ENCODE measurements at places on chromosomes 16 and 17.

DNA sequence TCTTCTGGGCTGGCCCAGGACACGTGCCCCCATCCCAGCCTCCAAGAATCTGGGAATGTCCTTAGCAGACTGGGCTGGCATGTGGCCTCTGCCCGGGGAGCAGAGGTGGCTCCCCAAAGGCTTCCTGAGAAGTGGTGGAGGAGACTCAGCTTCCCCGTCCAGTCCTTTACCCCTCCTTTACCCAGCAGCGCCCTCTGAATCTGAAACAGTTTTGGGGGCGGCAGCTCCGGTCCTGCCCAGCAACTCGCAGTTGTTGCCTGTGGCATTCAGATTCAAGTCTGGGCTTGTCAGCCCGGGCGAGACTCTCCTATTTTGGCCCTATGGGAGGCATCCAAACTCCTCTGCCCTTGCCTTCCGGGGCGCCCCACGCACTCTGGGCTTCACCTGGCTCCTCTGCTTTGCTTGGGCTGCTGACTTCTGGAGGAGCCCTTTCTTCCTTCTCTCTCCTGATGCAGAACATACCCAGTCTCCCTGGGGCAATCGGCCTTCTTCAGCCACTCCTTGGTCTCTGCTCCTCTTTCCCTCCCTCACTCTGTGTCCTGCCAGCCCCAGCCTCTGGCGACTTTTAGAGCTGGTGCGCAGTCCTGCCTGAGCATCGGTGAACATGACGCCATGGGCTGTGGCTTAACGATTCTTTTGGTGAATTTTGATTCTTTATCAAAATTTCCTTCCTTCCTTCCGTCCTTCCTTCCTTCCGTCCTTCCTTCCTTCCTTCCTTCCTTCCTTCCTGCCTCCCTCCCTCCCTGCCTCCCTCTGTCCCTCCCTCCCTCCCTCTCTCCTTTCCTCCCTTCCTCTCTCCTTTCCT is 55.2 kb downstream of the CMIP start:
- DNase-seq: no peak

- no peak for DNase-seq
Observed at GRCh38 chr17:17406225-17406624, 70.6 kb upstream of the MED9 start.

GRCh38 chr16:25606069-25606468 is 85.7 kb upstream of the HS3ST4 start:
- no peak for DNase-seq

DNA sequence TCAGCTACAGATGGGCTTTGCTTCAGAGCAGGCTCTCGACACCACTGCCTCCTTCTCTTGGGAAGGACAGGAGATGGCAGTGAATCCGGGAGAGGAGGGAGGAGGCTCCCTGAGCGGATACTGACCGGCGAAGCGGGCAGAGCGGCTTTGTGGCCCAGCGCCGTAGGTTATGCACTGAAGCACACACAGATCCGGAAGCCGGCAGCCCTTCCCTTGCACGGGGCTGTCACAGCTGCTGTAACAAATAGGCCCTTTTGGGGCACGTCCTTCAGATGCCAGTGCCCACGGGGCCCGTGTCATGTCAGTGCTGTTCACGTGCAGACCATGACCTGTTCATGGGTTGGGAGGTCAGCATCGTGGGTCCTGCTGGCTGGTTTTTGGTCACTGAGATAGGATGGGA is 144.7 kb upstream of the CHMP6 start:
- no peak for DNase-seq

DNA sequence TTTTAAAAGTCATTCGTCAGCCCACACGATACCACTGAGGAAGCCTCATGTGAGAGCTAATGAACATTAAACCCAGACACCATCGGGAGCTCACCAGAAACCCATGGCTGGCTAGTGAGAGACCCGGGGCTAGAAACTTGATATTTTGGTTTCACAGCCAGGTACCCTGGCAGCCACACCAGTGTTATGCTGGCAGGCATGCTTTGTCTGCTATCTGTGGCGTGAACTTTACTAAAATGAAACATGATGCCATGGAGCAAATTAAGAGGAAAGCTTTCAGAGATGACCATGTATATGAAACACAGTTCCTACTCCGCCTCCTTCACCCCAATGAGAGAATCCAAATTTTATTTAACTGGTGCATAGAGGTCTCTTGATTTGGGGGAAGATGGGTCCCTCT is 291.2 kb downstream of the IRX3 start:
- DNase-seq: no peak

DNA sequence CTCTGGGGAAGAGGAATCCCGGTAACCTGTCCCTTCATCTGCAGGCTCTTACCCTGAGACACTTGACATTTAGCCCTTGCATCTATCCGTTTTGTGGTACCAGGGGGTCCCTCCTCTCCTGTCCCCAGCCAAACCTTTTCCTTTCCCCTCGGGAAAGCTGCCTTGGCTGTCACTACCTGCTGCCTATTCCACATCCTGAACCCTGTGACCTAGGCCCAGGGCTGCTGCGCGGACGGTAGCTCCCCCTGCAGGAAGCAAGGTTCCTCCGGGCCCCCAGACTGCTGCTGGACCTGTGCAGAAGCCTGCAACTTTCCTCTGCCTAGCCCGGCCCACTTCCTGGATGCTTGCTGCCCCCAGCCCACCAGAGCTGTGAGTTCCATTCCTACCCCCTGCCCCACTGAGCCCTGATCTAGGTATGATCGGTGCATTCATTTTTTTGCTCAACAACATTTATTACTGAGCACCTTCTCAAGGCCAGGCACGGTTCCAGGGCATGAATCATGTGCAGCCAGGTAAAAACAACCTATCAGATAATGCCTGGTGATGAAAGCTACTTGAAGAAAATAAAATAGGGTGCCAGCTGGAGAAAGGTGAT is 10.5 kb upstream of the ALDOA start:
- no peak for DNase-seq

- DNase-seq: no peak
Observed at GRCh38 chr16:89123001-89123830, 29.6 kb downstream of the ACSF3 start.

DNA sequence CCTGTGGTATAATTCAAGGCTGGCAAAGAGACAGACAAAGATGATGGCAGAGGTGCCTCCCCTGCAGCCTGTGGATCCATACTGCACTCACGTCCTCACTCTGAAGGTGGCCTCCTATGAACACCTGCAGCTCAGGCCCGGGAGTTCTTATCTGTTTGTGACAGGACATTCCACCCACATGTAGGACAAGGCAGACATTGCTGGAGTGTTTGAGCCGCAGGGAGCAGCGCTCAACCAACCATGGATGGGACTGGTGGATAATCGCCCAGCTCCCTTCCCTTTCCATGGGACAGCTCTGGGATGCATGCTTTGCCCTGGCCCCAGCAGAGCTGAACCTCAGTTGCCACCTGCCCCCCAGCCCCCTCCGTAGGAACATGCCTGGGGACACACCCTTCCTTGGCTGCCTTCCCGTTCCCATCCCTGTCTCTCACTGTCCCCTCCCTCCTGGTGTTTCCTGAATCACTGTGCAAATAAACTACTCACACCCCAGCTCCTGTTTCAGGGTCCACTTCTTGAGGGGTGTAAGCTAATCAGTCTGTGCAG is 22.2 kb downstream of the ITPRIPL2 start:
- DNase-seq: no peak

Measured in astrocyte of the hippocampus (primary cell).